A549 treated with Hydrocortisone at 1 μM for 4 hours (cell line): ENCODE measurements at places on chromosomes 2 and 18. TPM values are rescaled to one million over a fixed set of nuclear protein-coding genes. Genes with fewer than 3 reads are reported as not detected.

Gene IAH1
- total RNA-seq: 80.0 to 114 TPM (median 104 TPM) in 5 replicates

Gene RIT2
- not detected in 5 replicates for total RNA-seq

Gene TMEM37
- total RNA-seq: 1.5 to 2.5 TPM (median 1.8 TPM) in 5 replicates

Gene SCYGR4
- not detected in 5 replicates for total RNA-seq

Gene MC4R
- total RNA-seq: not detected in 5 replicates

Gene NT5DC4
- total RNA-seq: not detected in 5 replicates

Gene ATOH8
- total RNA-seq: 14.5 to 20.4 TPM (median 19.1 TPM) in 5 replicates

Gene SERPINB12
- not detected in 5 replicates for total RNA-seq

Gene LIMS3
- total RNA-seq: not detected in 5 replicates

Gene CD8B2
- total RNA-seq: not detected in 5 replicates

Gene SGO2
- 10.8 to 17.5 TPM (median 13.2 TPM) in 5 replicates for total RNA-seq

Gene CRYBA2
- total RNA-seq: not detected in 5 replicates

Gene PIEZO2
- 0.40 to 1.1 TPM (median 0.57 TPM) in 5 replicates for total RNA-seq

Gene R3HDM1
- 21.8 to 27.0 TPM (median 22.6 TPM) in 5 replicates for total RNA-seq

Gene STARD6
- 0.20 TPM in 1 of 5 replicates, not detected in the others for total RNA-seq

Gene CLEC4F
- not detected in 5 replicates for total RNA-seq

Gene CYTIP
- 0.09 to 0.22 TPM (median 0.20 TPM) in 3 of 5 replicates, not detected in the others for total RNA-seq

Gene LYPD6
- 0.06 to 0.09 TPM (median 0.08 TPM) in 5 replicates for total RNA-seq

Gene HOXD12
- total RNA-seq: not detected in 5 replicates

Gene VPS54
- total RNA-seq: 11.2 to 17.4 TPM (median 15.7 TPM) in 5 replicates

Gene KRTCAP3
- 0.45 to 1.2 TPM (median 0.62 TPM) in 5 replicates for total RNA-seq

Gene ABCG8
- total RNA-seq: 0.01 TPM in 1 of 5 replicates, not detected in the others

Gene RNF152
- total RNA-seq: 0.06 to 0.25 TPM (median 0.13 TPM) in 5 replicates
